Islet precursor cell (in vitro differentiated cells): ENCODE measurements at places on chromosomes 5 and 9.

- no peak for DNase-seq
These were observed 8.0 kb downstream of the KCNN2 start for GRCh38 chr5:114369680-114370417.

DNA sequence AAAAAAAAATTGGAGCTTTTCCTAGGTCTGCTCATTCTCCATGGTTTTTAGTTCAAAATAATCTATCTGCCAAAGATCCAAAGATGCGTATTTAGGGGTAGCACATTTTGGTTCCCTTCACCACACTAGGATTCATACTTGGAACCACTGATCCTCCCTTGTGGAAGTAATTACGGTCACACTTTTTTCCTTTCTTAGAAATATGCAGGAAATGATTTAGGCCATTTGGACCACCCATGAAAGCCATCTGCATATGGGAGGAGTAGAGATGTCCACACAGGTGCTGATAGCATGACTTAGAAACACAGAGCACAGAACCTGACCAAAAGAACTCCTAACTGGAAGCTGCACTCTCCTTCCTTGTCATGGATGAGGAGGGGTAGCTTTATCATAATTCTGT is 105.9 kb upstream of the RAI14 start:
- no peak for DNase-seq

- peak; percentile 86 for DNase-seq
These were observed 1.0 kb downstream of the MATR3 start for GRCh38 chr5:139294374-139295165.

DNA sequence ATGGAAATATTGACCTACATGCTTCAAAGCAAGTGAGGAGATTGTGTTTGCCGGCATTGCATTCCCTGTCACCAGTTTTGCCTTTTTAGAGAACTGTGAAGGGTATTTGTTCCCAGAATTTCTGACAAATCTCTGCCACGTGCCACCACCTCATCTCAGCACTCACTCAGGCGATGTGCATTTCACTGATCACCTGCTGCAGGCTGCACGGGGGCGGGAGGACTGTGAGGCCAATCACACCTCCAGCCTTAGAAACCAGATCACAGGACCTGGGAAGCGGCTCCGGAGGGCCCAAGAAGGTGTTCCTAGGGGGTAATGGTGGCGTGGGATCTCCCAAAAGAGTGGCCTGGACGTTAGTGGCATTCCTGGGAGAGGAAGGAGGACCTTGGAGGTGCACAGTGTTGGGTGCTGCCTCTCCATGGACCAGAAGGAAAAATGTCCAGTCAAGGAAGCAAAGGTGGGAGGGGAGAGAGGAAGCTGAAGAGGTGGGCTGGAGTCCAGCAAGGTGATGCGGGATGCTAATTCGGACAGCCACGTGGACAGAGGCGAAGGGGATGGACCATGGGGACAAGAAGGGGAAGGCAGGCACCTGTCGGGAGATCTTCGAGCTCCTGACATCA is 63.6 kb upstream of the OLFM1 start:
- peak; percentile 48 for DNase-seq

- DNase-seq, result no peak
These were observed 207.2 kb downstream of the GOLPH3 start for GRCh38 chr5:31966936-31967335.

GRCh38 chr9:18611971-18612370 is 138.0 kb downstream of the ADAMTSL1 start:
- no peak for DNase-seq

GRCh38 chr9:14014218-14014617 is 299.7 kb downstream of the NFIB start:
- DNase-seq, result no peak

GRCh38 chr5:82331557-82331956 is 53.4 kb upstream of the RPS23 start:
- no peak for DNase-seq

- no peak for DNase-seq
These were observed 320.1 kb downstream of the OSTF1 start for GRCh38 chr9:75408391-75408790.

DNA sequence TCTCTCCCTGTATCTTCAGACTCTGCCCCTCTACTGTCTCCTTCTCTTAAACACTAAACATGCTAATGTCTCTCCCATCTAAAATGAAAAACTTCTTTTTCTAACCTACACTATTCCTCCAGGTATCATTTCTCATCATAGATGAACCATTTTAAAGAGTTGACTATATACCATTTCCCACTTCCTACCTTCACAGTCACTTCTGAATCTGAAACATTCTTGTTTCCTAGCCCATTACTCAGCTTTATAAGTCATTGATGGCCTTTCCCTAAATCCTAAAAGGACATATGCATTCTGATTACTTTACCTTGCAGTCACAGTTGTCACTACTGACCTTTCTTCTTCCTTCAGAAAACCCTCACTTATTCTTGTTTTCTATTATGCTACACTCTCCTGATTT is 118.2 kb downstream of the SSBP2 start:
- no peak for DNase-seq

- DNase-seq, result peak; percentile 90
These were observed at the start of gene TNFSF15 for GRCh38 chr9:114805670-114806525. TNFSF15 (minus strand) TSS chr9:114806039; CDS start chr9:114806012, 27 bp downstream.

DNA sequence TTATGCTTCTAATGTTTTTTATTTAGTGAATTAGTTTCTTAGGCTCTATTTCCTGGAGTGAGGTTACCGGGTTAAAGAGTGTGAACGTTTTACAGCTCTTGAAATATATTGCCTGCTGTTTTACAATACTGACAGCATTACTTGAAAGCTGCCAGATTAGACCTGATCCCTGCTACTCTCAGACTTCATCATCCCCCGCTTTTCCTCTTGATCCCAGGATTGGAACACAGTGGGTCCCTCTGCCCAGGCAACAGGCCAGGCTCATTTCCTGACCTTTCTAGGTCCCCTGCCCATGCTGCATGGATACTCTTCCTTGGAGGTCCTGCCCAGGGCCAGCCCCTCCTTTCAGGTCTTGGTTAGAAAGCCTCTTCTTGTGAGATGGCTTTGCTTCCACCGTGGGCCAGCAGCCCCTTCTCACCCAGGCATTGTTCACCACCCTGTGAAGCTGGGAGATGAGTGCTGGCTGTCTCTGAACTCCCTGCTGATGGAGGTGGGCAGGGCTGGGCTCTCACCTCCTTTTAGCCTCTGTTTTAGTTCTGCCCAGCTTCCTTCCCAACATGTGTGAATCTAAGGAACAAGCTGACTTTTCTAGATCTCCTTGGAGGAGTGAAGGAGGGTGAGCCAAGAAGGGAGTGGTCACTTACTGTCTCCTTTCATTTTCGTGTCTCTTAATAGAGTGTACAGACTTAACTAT is 15.5 kb upstream of the FAM120AOS start:
- DNase-seq, result no peak

DNA sequence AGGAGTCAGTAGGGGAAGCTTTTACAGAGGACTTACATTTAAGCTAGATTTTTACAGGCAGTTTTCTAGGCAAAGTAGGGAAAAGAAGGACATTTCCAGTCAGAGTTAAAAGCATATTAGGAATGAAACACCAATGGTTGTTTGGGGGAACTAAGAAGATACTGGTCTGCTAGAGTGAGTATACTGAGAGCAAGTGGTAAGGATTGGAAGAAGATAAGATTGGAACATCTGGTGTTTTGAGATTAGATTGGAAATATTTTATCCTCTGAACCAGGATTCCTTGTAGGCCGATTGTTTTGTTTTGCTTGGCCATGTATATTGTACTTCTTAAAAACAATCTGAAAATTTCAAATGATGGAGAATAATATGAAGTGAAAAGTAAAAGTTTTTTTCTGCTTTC is 7.7 kb downstream of the FBXO38 start:
- DNase-seq, result no peak

DNA sequence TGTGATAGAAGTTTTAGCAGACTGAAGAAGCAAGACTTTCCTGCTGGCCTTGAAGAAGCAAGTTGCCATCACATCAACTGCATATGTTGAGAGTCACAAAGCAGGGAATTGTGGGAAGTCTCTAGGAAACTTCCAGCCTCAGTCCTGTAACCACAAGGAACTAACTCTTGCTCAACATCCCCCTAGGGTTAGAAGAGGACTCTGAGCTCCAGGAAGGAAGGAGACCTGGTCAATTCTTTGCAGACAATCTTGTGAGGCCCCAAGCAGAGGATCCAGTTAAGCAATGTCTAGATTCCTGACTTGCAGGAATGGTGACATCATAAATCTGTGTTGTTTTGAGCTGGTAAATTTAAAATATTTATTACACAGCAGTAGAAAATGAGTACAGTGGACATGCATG is 18.6 kb upstream of the ZNF366 start:
- DNase-seq, result no peak

GRCh38 chr5:149039506-149039905 is 23.4 kb downstream of the SH3TC2 start:
- no peak for DNase-seq

- no peak for DNase-seq
These were observed 192.0 kb downstream of the AP3B1 start for GRCh38 chr5:78102500-78102899.

DNA sequence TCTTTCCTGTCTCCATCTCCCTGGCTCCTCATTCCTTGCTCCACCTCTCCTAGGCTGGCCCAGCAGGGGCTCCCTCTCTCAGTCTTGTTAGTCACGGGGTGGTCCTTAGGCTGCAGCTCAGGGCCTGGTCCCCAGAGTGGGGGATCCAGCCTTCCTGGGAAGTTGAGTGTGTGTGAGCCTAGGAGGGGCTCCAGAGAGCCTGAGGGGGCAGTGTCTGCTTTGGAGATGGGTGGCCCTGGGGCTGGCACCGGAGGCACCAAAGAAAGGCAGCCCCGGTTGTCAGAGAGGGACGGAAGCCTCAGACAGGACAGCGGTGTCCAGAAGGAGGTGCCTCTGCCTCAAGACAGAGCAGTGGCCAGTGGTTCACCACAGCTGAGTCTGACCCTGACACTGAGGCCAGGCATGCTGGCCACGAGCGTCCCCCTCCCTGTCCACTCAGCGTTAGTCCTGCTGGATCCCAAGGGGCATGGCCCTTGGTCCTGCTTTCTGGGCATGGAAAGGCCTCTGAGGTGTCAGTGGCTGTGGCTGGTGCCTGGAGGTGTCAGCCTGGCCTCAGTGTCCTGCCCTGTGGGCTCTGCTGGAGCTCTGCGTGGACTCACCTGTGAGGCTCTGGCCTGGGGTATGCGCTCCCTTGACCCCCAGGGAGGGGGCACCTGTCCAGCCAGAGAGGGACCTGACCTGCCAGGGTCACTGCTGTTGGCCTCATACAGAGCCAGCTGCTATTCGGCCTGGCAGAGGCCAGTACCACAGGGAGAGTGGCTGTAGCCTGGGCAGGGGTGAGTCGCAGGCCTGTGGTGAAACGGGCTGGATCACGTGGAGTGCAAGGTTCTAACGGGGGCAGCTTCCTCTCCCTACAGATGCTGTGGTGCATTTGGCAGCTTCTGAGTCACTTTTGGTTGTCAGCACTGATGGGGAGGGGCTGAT is 130.6 kb downstream of the CACNA1B start:
- DNase-seq, result no peak

- no peak for DNase-seq
These were observed 160.3 kb upstream of the TBC1D2 start for GRCh38 chr9:98415782-98416181.

- DNase-seq, result no peak
These were observed 192.8 kb downstream of the MED10 start for GRCh38 chr5:6185574-6185973.

- no peak for DNase-seq
These were observed 76.2 kb downstream of the TSPAN17 start for GRCh38 chr5:176723440-176723839.

GRCh38 chr9:80878556-80878955 is 810.8 kb downstream of the TLE1 start:
- DNase-seq, result no peak

DNA sequence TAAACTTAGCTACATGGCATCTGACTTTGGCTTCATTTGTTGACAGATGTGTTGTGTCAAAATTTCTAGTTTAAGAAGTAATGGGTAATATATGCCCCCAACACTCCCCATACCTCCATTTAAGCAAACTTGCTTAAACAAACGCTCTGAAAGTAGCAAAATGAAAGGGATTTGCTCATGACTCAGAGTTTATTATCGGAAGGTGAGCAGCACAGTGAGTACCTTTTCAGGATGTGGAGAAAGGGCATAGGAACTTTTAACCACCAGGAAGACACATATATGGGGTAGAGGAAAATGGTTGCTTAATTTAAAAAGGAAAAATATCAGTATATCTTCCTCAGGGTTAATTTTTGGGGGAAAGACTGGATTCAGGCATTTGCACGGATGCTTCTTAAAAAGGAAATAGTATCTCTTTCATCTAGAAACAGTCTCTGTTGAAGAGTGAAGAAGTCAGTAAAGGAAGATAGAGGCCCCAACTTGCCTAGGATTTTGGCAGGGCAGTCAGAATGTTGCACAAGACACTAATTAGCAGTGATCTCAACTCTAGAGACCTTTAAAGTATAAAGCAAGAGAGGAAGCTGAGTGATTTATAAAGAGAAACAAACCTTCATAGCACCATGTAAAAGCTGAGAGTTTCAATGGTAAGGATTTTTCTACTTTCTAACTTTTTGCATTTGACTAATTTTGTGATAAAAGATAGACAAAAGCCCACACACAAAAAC is 155.1 kb downstream of the TRIO start:
- DNase-seq, result no peak

GRCh38 chr5:180117000-180117725 is 45.6 kb upstream of the RNF130 start:
- DNase-seq, result peak; percentile 55

- peak; percentile 80 for DNase-seq
These were observed 21.5 kb downstream of the MVB12B start for GRCh38 chr9:126347911-126348760.

GRCh38 chr5:136679233-136679632 is 313.9 kb upstream of the TRPC7 start:
- no peak for DNase-seq

GRCh38 chr5:5751498-5751897 is 329.0 kb downstream of the ICE1 start:
- no peak for DNase-seq
